ENCODE measurements at places on chromosomes 6 and 20. TPM values are rescaled to one million over a fixed set of nuclear protein-coding genes. Genes with fewer than 3 reads are reported as not detected.

Gene TSHZ2
- total RNA-seq, result 5.6 TPM

Gene AMD1
- total RNA-seq, result 51.8 TPM

Gene VWA7
- 0.81 TPM for total RNA-seq

Gene SCRT2
- total RNA-seq, result not detected

Gene FYN
- total RNA-seq, result 19.2 TPM

Gene EDN3
- total RNA-seq, result not detected

Gene GPX5
- total RNA-seq, result not detected

Gene PSMB9
- 16.7 TPM for total RNA-seq

Gene MROH8
- 0.33 TPM for total RNA-seq

Gene GMDS
- 15.2 TPM for total RNA-seq

Gene SLPI
- 0.49 TPM for total RNA-seq

Gene RAET1E
- total RNA-seq, result not detected

Gene IMPG1
- total RNA-seq, result not detected

Gene B3GAT2
- not detected for total RNA-seq

Gene RHAG
- total RNA-seq, result not detected

Gene MRPS10
- 37.3 TPM for total RNA-seq

Gene WFDC10B
- not detected for total RNA-seq

Gene TGM3
- not detected for total RNA-seq

Gene VPS16
- total RNA-seq, result 45.8 TPM

Gene RREB1
- total RNA-seq, result 22.7 TPM

Gene RFX6
- total RNA-seq, result not detected

Gene MOG
- total RNA-seq, result not detected

Gene BNIP5
- not detected for total RNA-seq

Gene EPHA7
- 1.1 TPM for total RNA-seq

Gene SAYSD1
- 13.7 TPM for total RNA-seq

Gene FOXC1
- 17.6 TPM for total RNA-seq

Gene GRM1
- total RNA-seq, result 0.25 TPM

Gene TTI1
- total RNA-seq, result 23.5 TPM

Gene TENT5A
- total RNA-seq, result 2.7 TPM

Gene CD24
- total RNA-seq, result 1,378 TPM
